ENCODE measurements at places on chromosomes 11 and 22.

- DNase-seq: no peak
Measured at GRCh38 chr11:17748761-17749721, 14.5 kb downstream of the KCNC1 start.

- DNase-seq: peak; percentile 1
Measured at GRCh38 chr22:26766510-26767350, 109.3 kb downstream of the MIAT start.

- no peak for DNase-seq
Measured at GRCh38 chr11:1445741-1446445, 40.7 kb downstream of the MOB2 start.

GRCh38 chr22:22058633-22059290 is 76.2 kb upstream of the TOP3B start:
- no peak for DNase-seq

GRCh38 chr11:75383246-75383645 is 16.1 kb upstream of the RPS3 start:
- no peak for DNase-seq

DNA sequence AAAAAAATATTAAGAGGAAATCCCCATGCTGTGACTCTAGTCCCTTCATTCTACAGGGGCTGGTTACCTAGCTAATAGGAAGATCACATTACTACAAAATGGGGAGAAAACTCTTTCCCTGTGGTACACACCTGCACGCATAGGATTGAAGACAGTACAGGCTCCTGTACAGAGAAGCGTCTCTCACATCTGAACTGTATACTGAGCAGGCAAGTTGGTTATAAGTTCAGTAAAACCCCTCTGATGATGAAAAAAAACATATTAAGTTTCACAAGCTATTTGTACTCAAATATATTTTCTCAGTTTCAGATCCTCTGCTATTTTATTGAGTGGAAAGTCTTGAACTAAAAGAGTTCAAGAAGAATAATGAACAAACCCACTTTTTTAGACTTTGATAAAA is 156.9 kb upstream of the HSD17B12 start:
- no peak for DNase-seq

- DNase-seq: no peak
Measured at GRCh38 chr11:2591805-2592204, 108.0 kb downstream of the KCNQ1OT1 start.

- DNase-seq: no peak
Measured at GRCh38 chr11:14567064-14567651, 47.0 kb upstream of the PSMA1 start.

DNA sequence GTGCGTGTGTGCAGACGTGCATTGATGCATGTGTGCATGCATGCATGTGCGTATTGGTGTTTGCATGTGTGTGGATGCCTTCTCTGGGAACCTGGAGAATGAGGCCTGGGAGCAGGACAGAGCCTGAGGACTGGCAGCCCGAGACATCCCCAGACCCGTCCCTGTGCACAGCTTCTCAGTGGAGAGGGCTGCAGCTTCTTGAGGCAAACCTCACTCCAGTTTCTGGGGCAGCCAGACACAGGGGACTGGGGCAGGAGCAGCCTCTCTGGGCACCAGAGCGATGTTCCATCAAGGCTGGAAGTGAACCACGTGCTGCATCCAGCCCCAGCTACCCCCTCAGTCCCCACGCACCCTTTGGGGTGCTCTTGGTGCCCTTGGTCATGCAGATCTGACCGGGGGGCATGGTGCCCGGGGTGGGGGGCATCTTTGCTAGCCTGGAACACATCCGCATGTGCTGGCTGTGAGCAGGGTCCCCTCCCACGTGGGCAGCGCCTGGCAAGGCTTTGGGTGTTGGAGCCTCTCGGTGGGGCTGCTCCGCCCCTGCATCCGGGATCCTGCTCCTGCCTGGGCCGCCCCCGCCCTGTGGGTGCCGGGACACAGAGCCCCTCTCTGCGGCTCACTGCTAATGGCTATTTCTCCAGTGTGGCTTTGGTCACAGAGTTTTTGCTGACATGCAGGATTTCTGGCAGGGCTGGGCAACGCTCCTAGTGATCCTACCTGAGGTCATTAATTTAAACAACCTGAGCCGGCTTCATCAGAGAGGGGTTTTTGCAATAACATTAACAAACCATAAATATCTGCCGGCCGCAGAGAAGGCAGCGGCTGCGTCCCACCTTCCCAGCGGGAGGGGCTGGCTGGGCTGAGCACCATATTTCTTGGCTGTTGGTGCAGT is 434.7 kb downstream of the TBC1D22A start:
- DNase-seq: no peak

DNA sequence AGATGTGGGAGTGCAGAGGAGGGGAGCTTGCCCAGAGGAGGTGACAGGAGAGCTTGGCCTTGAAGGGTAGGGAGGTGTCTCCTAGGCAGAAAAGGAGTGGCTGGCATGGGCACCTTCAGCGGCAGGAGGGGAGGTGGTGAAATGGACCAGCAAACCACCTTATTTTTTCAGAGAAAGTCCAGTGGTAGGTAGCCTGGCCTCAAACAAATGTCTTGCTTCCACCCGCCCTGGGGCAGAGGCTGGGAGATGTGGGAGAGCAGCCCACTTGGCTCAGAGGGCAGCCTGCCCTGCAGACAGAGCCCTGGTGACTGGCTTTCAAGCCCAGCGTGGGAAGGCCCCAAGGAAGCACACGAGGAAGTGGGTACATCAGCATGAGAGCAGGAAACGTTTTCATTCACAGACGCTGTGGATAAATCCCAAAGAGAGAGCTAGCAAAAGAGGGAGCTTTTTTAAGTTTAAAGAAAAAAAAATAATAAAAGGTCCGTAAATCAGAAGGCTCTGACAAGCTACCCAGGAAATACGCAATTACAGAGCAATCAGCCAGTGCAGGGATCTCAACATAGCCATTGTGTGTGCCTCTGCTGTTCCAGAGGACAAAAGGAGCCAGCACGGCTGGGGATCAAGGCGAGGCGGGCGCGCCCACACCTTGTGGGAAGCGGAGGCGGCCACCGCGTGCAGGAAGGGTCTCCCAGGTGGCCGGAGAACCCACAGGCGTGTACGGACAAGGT is 238.7 kb upstream of the PLET1 start:
- no peak for DNase-seq

GRCh38 chr22:30017375-30018223 is 62.7 kb upstream of the HORMAD2 start:
- DNase-seq: no peak

DNA sequence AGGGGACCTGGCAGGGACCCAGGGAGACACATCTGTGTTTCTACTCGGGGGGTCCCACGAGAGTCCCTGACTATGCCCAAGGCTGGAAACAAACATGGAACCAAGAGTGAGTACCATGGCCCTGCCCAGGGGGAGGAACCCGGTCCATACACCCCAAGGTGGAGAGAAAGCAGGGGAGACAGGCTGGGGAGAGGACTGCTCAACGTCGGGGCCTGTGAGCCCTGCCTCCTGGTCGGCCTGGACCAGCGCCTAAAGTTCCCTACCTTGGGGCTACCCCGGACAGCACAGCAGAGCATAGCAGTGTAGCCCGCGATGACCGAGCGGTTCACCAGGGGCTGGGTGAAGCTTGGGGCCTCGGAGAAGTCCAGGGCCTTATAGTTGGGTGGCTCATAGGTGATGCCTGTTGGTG is 20.2 kb downstream of the MYBPC3 start:
- DNase-seq: no peak

DNA sequence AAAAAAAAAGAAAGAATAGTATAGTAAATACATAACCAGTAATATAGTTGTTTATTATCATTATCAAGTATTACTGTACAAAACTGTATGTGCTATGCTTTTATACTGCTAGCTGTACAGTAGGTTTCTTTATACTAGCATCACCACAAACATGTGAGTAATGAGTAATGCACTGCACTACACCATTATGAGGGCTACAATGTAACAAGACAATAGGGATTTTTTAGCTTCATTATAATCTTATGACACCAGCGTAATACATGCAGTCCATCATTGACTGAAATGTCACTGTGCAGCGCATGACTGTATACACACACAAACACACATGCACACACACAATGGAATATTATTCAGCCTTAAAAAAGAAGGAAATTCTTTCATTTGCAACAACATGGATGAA is 111.5 kb upstream of the ZBED5 start:
- DNase-seq: no peak

GRCh38 chr11:72573855-72574445 is 100.3 kb downstream of the PDE2A start:
- no peak for DNase-seq

DNA sequence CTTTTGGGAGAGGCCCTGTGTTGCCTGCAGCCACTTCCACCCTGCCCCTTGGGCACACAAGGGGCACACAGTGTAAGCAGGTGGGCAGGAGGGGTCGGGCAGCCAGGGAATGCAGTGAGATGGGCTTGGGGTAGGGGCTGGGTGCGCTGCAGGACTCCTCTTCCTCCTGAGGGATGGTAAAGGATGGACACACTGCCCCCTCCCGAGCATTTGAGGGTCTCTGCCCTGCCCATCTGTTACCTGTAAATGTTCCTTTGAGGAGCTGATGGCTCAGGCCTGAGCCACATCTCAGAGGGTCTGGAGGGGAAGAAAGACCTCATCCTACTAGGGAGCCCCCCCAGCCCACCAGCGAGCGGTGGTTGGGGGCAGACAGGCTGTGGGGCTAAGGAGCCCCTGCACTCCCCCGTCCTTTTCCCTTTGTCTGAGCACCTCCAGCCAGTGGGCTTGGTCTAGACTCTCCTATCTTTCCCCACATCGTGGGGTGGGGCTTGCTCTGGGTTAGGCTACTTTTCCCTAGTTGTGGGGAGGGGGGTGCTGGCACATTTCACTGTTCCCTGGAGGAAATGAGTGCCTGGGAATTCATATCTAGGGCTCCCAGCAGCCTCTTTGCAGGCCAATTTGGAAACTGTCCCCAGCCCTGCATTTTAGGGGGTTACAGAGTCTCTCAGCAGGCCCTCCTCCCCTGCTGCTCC is 1.7 kb upstream of the TSSC4 start:
- DNase-seq: no peak

DNA sequence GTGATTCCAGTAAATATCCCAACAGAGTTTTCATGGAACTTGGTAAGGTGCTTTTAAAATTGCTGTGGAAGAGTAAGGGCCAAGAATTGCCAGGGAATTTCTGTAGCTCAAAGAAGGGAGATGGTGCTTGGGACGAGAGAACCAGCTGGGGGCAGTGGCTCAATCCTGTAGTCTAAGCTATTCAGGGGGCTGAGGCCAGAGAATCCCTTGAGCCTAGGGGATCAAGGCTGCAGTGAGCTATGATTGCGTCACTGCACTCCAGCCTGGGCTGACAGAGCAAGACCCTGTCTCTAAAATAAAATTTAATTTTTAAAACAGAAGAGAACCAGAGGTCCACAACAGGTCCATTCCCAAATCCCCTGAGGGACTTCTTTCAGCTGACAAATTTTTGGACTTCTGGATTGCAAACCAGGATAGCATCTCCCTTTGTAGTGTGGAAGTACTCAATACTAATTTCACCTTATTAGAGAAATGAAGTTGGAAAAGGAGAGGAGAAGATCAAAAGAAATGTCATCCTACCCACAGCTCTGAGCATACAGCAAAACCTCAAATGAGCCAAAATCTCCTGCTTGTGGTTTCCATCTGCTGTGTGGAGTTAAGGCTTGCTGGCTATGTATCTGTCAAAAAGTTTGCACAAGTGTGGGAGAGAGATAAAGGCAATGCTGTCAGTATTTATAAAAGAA is 59.2 kb upstream of the CLPB start:
- no peak for DNase-seq

All from stimulated activated CD8-positive, alpha-beta memory T cell treated with anti-CD3 and anti-CD28 coated beads, Interleukin-2, amount 100 ng/mL, for 48 hours (primary cell).